ENCODE measurements at places on chromosomes 4 and X. TPM values are rescaled to one million over a fixed set of nuclear protein-coding genes. Genes with fewer than 3 reads are reported as not detected.

CXCL5 gene
- total RNA-seq: not detected

CCDC158 gene
- not detected for total RNA-seq

PDCL2 gene
- not detected for total RNA-seq

MPC1L gene
- total RNA-seq: not detected

CSN3 gene
- total RNA-seq: not detected

PRR32 gene
- total RNA-seq: not detected

DMRTC1 gene
- not detected for total RNA-seq

FAM200B gene
- 29.0 TPM for total RNA-seq

DCAF4L1 gene
- total RNA-seq: 0.26 TPM

KCNE5 gene
- total RNA-seq: 0.20 TPM

CENPVL1 gene
- total RNA-seq: 1.5 TPM

ANKRD50 gene
- total RNA-seq: 16.7 TPM

PLAC1 gene
- 0.87 TPM for total RNA-seq

PSAPL1 gene
- total RNA-seq: not detected

SOWAHB gene
- total RNA-seq: 0.13 TPM

RS1 gene
- not detected for total RNA-seq

MAGEE2 gene
- total RNA-seq: not detected

CYSLTR1 gene
- 2.1 TPM for total RNA-seq

TMSB4X gene
- 1,093 TPM for total RNA-seq

GAGE12F gene
- not detected for total RNA-seq

DMP1 gene
- not detected for total RNA-seq

TNMD gene
- not detected for total RNA-seq

HELT gene
- not detected for total RNA-seq

DDIT4L gene
- total RNA-seq: 0.26 TPM

DCK gene
- total RNA-seq: 20.3 TPM

SUPT20HL2 gene
- not detected for total RNA-seq

LNX1 gene
- total RNA-seq: 0.33 TPM

CCDC160 gene
- total RNA-seq: not detected

GAGE12J gene
- not detected for total RNA-seq

HTT gene
- 66.8 TPM for total RNA-seq
